Breast epithelium (tissue), 4 donors: ENCODE measurements at places on chromosomes 6 and 20. TPM values are rescaled to one million over a fixed set of nuclear protein-coding genes. Genes with fewer than 3 reads are reported as not detected.

IYD gene
- 0.33 TPM for total RNA-seq

GSTA2 gene
- not detected for total RNA-seq

TXLNB gene
- total RNA-seq, result 0.96 TPM

CD83 gene
- 18.4 TPM for total RNA-seq

PROCR gene
- total RNA-seq, result 87.9 TPM

KCNK16 gene
- not detected for total RNA-seq

OPRM1 gene
- not detected for total RNA-seq

FLRT3 gene
- total RNA-seq, result under 0.01 TPM

LST1 gene
- total RNA-seq, result 8.8 TPM

SIRPG gene
- total RNA-seq, result not detected
